GM04503 (cell line): ENCODE measurements at places on chromosomes 12 and 14.

DNA sequence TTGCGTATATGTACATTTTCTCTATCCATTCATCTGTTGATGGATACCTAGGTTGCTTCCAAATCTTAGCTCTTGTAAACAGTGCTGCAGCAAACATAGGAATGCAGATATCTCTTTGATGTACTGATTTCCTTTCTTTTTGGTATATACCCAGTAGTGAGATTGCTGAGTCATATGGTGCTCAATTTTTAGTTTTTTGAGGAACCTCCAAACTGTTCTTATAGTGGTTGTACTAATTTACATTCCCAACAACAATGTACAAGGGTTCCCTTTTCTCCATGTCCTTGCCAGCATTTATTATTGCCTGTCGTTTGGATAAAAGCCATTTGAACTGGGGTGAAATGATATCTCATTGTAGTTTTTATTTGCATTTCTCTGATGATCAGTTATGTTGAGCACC lies 44.3 kb downstream of the PELI2 start:
- DNase-seq, result no peak

DNA sequence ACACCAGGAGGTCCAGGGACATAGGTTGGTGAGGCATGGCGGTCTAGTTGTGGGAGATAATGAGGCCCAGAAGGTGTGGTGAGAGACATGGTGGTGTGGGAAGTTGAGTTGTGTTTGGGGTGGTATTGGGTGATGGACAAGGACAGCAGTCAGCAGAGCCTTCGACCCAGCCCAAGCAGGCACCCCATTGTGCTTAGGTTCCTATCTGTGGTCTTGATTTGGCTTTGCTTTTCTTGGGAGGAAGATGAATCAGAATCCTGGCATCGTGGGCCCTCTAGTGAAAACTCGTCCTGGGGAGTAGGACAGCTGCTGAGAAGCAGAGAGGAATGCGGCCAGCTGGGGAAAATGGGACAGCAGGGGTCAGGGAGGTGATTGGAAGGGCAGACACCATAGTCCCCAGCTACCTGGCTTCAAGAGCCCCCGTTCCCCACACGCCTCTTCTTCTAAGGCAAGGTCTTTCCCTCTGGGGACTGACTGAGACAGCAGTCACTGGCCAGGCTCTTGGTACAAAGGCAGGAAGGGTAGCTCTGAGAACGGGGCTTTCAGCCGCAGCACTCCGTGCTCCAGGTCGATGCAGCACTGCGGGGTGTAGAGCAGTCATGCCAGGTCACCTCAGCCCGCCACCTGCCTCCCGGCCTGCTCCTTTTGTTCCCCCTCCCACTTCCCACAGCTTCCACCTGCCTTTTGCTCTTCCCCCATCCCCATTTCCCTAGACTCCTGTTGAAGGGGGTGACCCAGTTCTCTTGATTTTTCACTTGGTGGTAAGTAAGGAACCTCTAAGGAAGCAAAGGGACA lies 7.9 kb downstream of the NRIP2 start:
- no peak for DNase-seq

DNA sequence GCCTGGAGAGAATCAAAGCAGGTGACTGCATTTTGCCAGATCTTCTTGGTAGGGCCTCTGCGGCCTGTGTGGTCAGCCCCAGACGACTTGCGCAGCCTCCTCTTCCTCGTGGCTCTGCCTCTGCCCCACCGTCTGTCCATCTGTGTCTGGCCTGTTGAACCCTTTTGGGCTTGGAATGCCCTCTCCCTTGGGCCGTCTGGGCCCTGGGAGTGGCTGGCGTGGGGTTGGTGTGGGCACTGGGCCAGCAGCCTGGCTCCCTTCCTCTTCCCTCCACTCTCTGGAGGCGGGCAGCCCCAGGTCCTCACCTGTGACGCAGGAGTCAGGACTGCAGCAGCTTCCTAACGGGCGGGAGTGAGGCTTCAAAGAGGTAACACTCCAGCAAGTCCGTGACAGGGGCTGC lies 9.7 kb upstream of the CCDC197 start:
- no peak for DNase-seq

GRCh38 chr12:24903329-24904088 lies 45.4 kb downstream of the BCAT1 start:
- DNase-seq, result no peak

- no peak for DNase-seq
Observed at GRCh38 chr12:42402821-42403411, 76.9 kb downstream of the PPHLN1 start.

DNA sequence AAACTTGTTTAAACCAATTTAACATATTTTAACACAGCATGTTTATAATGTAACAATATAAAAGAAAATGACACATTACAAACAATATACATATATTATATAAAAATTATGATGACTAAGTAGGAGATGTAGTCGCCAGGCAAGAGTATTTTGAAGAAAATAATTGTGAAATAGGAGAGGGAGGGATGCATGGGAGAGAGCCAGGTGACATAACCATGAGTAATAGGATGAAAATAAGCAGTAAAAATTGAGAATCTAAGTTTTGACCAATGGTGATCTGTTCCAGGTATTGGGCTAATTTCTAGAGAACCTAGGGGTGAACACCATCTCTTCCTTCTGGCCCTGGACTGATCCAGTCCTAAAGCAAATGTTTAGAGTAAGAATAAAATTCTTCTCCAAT lies 315.2 kb upstream of the G2E3 start:
- DNase-seq, result peak; percentile 14

- no peak for DNase-seq
Observed at GRCh38 chr12:108122644-108123043, 6.4 kb upstream of the WSCD2 start.

GRCh38 chr12:113461666-113462065 lies 10.0 kb downstream of the LHX5 start:
- no peak for DNase-seq

DNA sequence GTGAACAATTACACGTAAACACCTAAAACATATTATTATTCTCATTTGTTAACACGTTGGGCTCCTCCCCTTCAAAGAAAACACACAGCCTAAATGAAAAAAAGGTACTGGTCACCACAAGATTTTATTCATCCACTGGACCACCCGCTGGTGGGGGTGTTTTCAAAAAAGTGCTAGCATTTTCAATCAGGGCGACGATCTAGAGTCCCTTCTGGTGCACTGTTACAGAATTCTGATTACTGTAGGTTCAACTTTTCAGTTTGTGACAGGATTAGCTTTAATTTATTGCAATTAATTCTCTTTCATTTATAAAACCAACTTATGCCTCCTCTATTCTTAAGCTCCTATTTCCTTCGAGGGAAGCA lies 443 bp downstream of the MAGOHB start:
- DNase-seq, result no peak

- no peak for DNase-seq
Observed at GRCh38 chr14:57464008-57464730, 29.5 kb downstream of the CCDC198 start.

DNA sequence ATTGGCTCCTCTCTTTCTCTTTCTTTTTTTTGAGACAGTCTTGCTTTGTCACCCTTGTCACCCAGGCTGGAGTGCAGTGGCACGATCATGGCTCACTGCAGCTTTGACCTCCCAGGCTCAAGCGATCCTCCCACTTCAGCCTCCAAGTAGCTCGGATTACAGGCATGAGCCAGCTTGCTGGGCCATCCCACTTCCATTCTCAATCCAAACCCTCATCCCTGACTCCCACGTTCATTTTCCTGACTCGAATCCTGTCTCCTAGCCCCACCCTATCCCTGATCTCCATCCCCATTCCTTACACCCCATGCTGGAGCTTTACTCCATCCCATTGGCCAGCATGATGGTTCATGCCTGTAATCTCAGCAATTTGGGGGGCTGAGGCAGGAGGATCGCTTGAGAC lies 7.8 kb downstream of the SPRYD4 start:
- DNase-seq, result no peak

GRCh38 chr14:95146079-95146771 lies 11.1 kb downstream of the DICER1 start:
- no peak for DNase-seq

- DNase-seq, result no peak
Observed at GRCh38 chr12:25550186-25550585, 2.9 kb downstream of the LMNTD1 start.

DNA sequence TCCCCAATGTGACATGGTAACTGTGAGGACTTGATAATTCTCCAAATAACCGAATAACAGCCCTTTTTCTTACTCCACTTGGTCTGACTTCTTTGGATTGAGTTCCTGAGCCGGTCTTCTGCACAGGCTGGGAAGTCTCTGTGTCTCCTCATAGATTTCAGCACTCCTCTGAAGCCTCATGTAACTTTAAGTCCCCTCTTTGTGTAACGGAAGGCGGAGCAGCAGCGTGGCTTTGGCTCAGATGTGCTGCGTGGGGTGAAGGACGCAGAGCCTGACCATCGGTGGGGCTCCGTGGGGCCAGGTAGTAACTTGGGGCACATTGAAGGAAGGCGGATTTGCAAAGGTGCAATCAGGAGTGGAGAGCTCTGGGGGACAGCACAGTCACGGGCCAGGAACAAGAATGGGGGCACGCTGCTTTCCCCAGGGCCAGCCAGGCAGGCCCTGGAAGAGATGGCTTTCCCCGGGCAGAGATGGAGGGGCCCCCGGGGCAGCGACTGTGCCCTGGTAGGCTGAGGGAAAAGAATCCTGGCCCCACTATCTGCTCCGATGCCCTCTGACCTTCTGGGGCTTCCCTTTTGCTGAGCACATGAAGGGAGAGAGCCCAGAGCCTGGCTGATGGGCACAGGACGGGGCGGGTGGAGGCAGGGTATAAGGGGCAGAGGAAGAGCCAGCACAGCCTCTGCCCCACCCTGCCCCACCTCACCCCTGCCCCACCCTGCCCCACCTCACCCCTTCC lies 56.9 kb downstream of the ADGRD1 start:
- DNase-seq, result no peak

DNA sequence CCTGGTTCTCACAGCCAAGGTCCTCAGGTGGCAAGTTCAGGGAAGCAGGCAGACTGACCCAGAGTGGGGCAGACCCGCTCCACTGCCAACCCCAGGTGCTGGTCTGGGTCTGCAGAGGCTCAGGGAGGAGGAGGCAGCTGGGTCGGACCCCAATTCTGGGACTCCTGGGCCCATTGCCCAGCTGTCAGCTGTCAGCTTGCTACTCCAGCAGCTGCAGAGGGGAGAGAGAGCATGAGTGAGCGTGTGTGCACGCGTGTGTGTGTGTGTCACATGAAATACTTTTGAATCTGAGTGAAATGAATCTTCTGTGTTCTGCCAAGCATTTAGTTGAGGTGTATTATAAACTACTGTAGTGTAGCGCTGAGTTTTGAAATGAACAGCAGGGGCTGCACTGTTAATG lies 30.8 kb downstream of the XRCC3 start:
- no peak for DNase-seq

DNA sequence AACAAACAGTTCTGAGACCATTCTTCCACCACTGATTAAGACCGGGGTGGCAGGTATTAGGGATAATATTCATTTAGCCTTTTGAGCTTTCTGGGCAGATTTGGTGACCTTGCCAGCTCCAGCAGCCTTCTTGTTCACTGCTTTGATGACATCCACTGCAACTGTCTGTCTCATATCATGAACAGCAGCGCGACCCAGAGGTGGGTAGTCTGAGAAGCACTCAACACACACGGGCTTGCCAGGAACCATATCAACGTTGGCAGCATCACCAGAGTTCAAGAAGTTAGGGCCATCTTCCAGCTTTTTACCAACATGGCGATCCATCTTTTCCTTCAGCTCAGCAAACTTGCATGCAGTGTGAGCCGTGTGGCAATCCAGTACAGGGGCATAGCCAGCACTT lies 16.9 kb downstream of the AEBP2 start:
- no peak for DNase-seq

GRCh38 chr12:52659951-52660350 lies 7.9 kb upstream of the KRT2 start:
- no peak for DNase-seq

DNA sequence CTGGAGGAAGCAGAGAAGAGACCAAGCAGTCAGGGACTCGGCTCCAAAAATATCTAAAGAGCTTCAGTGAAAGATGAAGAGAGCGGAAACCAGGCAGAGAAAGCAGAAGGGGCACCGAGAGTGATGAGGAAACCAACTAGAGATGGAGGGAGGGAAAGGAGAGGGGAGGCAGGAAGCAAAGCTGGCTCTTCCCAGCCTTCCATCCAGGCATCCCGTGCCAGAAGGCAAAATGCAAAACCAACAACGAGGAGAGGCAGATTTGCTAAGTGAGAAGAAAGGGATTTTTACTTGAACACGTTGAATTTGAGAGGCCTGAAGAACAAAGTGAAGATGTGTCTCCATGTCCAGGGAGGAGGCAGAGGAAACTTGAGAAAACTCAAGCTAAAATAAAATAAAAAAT lies 90.1 kb downstream of the NUAK1 start:
- no peak for DNase-seq

DNA sequence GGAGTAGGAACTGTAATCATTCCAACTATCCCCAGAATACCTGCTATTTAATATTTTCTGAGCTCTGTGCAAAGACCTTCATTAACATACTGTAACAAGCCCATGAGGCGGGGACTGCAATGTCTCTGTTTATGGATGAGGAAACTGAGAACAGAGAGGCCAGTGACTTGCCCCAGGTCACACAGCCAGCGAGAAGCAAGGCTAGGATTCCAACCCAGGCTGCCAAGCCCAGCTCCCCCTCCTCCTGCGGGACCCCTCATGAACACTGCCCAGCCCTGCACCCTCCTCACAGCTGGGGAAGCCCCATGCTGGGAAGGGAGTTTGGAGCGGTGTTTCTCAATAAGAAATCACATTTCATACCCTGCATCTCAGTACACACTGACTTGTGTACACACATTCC lies 10.9 kb downstream of the HVCN1 start:
- DNase-seq, result no peak

GRCh38 chr12:30191696-30192455 lies 408.1 kb upstream of the TMTC1 start:
- no peak for DNase-seq

- DNase-seq, result no peak
Observed at GRCh38 chr12:130916241-130916911, 37.3 kb upstream of the ADGRD1 start.

- DNase-seq, result no peak
Observed at GRCh38 chr14:88098163-88098562, 93.2 kb downstream of the GPR65 start.

DNA sequence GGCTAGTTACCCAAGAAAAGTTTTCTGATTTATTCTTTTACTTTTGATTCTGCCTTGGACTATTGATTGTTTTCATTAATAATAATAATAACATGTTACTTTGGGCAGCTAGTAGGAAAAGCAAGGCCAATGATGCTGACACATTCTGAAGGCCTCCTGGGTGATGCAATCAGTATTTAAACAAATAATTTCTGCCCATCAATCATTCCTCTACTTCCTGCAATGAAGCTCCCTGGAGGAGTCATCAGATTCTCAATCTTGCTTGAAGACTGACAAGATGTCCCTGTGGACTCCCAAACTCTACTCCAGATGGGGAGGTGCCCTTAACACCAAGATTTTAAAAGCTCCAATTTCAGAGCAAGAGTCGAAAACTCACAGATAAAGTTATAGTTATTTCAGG lies at the start of gene SPX:
Gene SPX (plus strand): TSS at position 244 of the 400 bp plus-strand sequence. CDS start 177 bp downstream, outside the sequence.
- no peak for DNase-seq

DNA sequence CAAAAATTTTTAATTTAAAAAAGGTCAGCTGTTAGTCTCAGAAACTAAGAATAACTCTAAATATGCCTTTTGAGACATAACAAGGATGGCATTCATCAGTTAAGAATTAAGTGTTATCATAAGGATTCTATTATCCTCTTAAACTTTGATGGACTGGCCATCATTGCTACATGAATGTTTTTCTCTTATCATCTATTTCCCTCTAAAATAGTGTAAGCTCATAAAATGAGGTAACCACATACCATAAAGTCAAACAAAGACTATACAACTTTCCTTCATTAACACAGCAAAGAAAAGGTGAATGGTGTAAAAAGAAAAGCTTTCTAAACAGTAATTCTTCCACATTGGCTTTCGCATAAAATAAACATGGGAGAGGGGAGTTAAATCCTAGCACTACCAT lies 41.1 kb downstream of the TMTC1 start:
- no peak for DNase-seq

- no peak for DNase-seq
Observed at GRCh38 chr14:64706593-64707193, 2.5 kb downstream of the PLEKHG3 start.
